Right renal pelvis (tissue), 4 donors: ENCODE measurements at places on chromosomes 7 and 10. TPM values are rescaled to one million over a fixed set of nuclear protein-coding genes. Genes with fewer than 3 reads are reported as not detected.

DNA sequence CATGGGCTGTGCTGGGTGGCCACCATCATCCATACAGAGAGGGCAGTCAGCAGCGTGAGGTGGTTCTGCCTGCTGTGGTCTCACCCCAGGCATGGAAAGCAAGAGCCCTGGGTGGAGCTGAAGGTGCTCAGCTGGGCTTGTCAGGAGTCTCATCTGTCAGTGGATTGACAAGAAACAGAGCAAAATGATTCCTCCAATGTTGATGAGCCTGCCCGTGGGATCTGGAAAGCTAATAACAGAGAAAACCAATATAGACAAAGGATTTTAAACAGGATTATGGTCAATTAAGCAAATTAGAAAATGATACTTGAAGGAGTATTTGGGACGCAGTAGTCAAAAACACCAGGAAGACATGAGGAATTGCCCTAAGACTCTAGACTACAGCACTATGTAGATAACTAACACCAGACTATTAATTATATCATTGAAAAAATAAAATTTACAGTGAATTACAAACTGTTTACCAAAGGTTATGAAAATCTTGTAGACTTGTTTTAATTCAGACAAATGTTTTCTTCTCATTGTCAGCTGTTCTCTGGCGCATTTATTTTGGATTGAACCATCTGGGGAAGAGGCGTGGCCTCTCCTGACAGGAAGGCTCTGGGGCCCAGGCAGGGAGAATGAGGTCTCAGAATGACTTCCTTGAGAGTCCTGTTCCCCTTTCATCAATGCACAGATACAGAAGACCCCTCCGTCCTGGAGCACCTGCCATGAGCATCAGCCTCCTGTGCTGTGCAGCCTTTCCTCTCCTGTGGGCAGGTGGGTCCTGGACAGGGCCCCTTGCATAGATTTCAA, 211.2 kb upstream of the PRSS58 start:
- no peak for DNase-seq

GRCh38 chr10:35675846-35676245, 33.8 kb upstream of the FZD8 start:
- DNase-seq: no peak

GRCh38 chr7:46939558-46939957, 642.4 kb downstream of the TNS3 start:
- DNase-seq: no peak

- DNase-seq: no peak
These were observed 89.3 kb downstream of the SEMA3C start for GRCh38 chr7:80829527-80829926.

DNA sequence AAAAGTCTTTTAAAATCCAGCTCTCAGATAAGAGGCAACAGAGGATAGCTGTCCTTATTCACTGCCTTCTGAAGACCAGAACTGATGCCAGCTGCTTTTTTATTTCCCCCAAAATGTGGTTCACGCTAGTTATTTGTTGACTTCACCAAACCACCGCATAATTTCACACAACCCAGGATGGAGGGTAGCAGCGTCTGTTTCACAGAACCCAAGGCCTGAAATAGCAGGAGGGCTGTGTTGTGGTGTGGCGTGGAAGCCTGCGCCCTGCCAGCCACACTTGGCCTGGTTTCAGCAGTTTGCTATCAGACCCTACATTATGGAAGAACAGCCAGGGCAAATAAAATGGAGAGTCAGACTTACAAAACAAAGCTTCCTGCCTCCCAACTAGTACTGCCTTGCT, 155.4 kb downstream of the DYNC1I1 start:
- DNase-seq: no peak

- no peak for DNase-seq
These were observed 37.1 kb downstream of the MAT1A start for GRCh38 chr10:80252296-80252887.

GRCh38 chr7:66267249-66267648, 62.1 kb downstream of the TPST1 start:
- no peak for DNase-seq

- DNase-seq: no peak
These were observed 57.7 kb upstream of the KCNIP2 start for GRCh38 chr10:101901340-101901739.

DNA sequence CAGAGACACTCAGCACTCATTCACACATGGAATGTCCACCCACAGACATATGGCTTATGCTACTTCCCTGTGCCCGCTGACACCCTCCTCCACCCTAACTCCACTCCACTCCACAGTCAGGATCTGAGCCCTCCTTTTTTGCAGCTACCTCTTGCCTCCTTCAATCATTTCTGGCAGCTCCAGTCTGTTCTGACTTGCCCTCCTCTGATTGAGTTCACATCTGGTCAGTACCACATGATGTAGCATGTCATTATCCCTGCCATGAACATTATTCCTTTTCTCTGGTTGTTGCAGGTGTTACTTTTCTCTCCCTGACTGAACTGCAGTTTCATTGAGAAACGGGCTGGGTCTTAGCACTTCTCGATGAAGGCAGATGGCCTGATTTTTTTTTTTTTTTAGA, 130.1 kb upstream of the EGR2 start:
- no peak for DNase-seq

GRCh38 chr7:2876031-2876731, 32.1 kb upstream of the GNA12 start:
- no peak for DNase-seq

DNA sequence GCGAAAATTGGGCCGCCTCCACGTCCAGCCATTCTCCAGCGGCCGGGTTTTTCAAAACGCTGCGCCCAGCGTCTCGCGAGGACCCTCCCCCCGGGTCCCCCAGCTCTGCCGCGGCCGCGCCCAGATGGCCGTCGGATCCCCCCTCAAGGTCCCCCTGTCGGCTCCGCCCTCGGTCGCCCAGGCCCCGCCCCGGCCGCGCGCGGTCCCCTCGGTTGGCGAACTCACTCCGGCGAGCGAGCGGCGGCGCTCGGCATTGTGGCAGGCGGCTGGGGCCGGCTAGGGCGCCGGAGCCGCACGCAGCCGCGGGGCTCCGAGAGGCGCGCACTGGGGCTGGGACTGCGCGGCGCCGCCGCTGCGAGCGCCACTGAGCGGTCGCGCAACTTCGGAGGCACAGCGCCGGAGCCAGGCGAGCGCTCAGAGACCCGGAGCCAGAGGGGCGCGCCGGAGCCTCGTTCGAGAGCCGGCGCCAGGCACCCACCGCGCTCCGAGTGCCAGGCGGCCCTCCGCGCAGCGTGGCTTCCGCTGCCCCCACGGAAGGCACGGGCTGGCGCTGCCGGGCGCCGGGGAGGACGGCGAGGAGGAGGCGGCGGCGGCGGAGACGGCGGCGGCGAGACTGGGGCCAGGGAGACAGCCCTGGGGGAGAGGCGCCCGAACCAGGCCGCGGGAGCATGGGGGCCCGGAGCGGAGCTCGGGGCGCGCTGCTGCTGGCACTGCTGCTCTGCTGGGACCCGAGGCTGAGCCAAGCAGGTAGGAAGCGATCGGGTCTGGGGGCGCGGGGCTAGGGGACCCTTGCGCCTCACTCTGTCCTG, at the start of gene UNC5B:
Gene UNC5B, plus strand, starts transcription at position 253 of the 809 bp plus-strand sequence. Its CDS starts 416 bp downstream, at position 669.
- DNase-seq: peak; percentile 87

DNA sequence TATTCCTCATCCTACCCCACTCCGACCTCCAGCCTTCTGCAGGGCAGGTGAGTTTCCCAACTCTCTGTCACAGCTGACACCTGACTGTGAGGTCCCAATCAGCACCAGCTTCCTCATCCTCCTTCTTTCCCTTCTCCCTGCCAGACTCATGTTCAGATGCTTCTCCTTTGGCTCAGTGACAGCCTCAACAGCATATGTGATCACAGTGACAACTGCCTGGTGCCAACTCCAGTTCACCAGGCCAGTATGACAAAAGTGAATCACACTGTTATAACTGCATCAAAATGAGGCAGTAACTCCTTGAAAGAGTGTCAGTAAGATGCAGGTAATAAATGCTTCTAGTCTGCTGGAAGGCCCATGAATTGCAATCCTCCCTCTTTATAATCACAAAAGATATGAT, 46.8 kb upstream of the NFE2L3 start:
- DNase-seq: no peak

GRCh38 chr10:59037018-59037389, 139.4 kb upstream of the PHYHIPL start:
- DNase-seq: no peak

- DNase-seq: no peak
These were observed 150.6 kb downstream of the TRIL start for GRCh38 chr7:28807396-28807994.

GRCh38 chr7:102883098-102883860, 29.5 kb upstream of the LRRC17 start:
- no peak for DNase-seq

- no peak for DNase-seq
These were observed 1.0 kb downstream of the CYP51A1 start for GRCh38 chr7:92133133-92133736.

GRCh38 chr7:116632384-116632783, 39.6 kb upstream of the MET start:
- DNase-seq: no peak

DNA sequence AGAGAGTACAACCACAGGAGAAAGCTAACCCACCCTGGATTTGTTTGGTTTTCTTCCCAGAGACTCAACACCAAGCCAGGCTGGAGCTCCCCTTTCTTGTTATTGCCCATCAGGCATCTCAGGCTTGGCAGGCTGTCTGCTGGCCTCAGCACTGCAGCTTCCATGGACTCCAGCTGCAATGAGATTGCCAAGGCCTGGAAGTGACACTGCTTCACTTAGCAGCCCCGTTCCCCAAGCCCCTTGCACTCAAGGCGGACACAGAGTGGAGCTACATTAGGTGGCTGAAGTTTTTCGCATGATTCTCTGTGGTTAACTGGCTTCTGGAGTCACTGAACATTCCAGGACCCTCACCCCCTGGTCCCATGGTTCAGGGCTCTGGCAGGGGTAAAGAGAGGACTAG, 163.1 kb upstream of the GDF10 start:
- DNase-seq: no peak

- no peak for DNase-seq
These were observed 86.5 kb upstream of the PFKP start for GRCh38 chr10:2980791-2981360.

- no peak for DNase-seq
These were observed 239.7 kb upstream of the KLF6 start for GRCh38 chr10:4024516-4025245.

DNA sequence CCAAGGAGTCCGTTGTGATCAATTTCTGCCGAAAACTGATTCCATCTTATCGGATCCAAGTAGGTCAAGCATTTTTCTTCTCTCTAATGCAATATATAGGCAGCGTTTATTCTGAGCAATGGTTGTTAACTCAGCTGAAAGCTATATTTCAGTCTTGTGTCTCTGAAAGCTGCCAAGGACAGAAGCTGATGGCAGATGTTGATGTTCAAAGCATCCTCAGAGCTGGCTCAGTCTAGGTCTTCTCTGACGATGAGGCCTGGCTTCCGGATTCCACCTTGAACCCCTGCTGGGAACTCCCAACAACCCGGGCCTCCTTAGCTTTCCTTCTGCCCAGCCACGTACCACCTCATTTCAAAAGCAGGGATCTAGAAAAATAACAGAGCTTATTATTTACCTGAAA, 863.6 kb downstream of the NRG3 start:
- DNase-seq: no peak

GRCh38 chr10:528173-529165, 161.0 kb downstream of the DIP2C start:
- no peak for DNase-seq

DNA sequence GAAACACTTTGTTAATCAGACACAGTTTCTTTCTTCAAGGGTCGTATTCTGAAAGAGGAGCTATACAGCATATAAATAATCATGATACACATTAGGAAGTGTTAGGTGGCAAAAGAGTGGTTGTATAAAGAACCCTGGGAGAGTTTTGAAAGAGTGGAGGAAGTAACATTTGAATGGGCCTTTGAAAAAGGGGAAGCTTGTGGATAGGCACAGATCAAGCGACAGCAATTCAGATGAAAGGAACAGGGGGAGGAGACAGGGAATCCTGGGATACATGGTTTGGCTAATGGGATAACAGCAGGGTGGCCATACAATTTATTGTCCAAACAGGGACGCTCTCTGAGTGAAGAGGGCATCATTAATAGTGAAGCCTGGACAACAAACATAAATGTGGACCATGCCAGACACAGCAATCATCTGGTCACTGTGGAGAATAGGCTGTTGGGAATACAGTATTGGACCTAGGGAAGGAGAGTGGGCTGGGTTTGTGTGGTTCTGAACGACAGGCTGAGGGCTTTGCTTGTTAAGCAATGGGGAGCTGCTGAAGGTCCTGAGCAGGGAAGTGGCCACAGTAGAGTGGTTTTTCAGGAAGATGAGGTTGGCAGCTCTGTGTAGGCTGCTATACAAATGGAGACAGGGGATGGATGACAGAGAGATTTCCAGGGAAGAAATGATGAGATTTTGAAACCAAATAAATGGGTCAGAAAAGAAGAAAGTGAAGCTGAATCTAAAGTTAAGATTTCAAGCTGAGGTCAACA, 75.9 kb downstream of the ICA1 start:
- no peak for DNase-seq

DNA sequence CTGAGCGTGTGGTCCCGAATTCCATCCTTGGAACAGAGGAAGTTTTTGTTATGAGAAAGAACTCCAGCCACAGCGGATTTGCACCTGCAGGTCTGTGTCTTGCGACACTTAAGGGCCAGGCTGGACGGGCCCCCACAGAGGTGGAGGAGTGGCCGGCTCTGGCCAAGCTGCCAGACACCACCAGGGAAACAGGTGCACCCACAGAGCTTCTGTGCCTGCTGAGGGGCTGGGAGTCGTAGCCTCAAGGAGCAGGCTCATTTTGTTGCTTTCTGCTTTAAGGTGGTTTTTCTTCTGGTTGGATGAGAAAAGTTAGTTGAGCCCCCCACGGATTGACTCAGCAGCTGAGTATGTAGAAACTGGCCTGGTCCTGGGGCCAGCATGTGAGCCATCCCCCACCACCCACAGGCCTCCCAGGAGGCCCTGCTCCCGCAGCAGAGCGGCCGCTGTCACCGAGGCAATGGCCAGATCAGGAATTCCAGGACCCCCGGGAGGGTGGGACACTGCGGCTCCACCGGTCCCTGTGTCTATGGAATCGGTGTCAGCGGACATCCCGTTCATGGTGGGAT, 41.9 kb downstream of the NKX6-2 start:
- no peak for DNase-seq

- DNase-seq: no peak
These were observed 84.8 kb downstream of the ETV1 start for GRCh38 chr7:13904689-13905088.

DNA sequence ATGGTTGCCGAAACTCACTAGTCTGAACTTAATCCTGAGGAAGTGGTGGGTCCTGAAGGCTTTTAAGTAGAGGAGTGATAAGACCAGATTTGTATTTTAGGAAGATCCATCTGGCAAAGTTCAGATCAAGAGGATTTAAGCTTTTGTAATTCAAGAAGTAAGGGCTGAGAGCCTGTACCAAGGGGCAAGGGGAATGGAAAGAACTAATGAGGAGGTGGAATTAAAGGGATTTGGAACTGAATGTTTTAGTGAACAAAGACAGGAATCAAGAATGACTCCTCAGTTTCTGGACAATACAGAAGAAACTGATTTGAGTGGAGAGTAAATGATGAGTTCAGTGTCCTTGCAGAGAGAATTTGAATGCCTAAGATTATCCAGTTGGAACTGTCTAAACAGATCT, 249.0 kb downstream of the C7orf25 start:
- no peak for DNase-seq

The GPER1 gene
- 8.1 TPM for polyA plus RNA-seq

The GALNT17 gene
- 4.6 TPM for polyA plus RNA-seq

The CREB5 gene
- polyA plus RNA-seq: 13.4 TPM

The OSBPL3 gene
- polyA plus RNA-seq: 18.6 TPM

The OPALIN gene
- not detected for polyA plus RNA-seq

The C10orf67 gene
- polyA plus RNA-seq: 1.4 TPM

The UTF1 gene
- polyA plus RNA-seq: 0.26 TPM

The SCART1 gene
- polyA plus RNA-seq: 1.1 TPM

The VSTM4 gene
- 18.9 TPM for polyA plus RNA-seq

The FAM241B gene
- 8.9 TPM for polyA plus RNA-seq

The PKD1L1 gene
- 0.18 TPM for polyA plus RNA-seq
